Activated T-cell treated with anti-CD3 and anti-CD28 coated beads, Interleukin-2, amount 50 U/mL, for 48 hours (primary cell): ENCODE measurements at places on chromosomes 2 and 18.

DNA sequence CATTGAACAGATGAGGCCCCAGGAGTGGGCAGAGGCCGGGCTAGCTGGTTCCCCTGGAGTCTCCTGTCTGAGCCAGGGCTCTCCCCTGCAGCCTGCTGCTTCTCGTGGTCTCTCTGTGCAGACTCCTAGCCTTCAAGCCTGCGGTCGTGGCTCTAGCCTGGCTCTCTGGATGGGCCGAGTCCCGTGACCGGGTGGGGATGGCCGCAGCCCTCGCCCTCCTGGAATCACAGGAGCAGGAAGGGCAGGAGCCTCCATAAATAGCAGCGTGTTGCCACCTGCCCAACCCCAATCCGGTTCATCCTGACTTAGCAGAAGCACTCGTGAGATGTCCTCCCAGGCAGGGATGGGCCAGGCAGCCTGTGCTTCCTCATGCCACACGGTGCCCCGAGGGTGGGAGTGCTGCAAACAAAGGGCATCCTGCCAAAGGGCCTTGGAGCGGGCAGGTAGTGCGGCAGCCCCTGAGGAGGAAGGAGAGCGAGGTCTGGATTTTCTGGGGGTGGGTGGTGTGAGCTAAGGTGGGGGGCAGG lies 43.9 kb downstream of the FOSL2 start:
- DNase-seq, result no peak

- no peak for DNase-seq
Measured at GRCh38 chr2:21268878-21269224, 145.1 kb downstream of the TDRD15 start.

DNA sequence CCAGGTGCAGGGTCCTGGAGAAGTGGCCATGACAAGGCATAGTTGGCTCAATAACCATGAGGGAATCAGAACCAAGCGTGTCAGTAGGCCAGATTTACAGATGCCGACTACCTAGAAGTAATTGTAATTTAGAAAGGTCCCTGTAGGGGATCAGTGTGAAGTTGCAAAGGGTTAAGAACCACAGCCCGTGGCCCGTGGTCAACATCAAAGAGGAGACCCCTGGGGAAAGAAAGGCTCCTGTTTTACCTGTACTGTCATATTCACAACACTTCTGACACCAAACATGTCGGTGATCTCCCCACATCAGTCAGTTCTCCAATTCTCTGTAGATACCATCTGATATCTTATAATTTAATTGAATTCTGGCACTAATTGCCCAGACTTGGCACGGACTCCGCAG lies 31.0 kb downstream of the SP100 start:
- DNase-seq, result no peak

DNA sequence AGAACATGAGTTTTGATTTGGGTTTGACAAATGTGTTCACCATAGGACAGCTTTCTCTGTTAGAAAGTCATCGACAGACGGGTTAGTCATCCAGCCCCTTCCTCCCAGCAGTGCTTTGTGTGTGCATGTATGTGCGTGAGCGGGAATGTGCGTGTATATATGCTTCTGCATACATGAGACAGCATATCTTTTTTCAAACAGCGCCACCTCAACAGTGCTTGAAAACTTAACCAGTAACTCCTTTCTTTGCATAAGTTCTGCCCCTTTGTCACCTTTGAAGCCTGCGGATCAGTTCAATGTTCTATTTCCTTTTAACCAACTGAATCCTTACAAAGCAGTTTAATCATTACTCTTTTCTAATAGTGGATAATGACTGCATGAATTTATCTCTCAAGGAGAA lies 351.4 kb downstream of the LPIN1 start:
- DNase-seq, result no peak

GRCh38 chr2:113178891-113179290 lies 5.1 kb downstream of the PSD4 start:
- DNase-seq, result peak; percentile 71

- DNase-seq, result no peak
Measured at GRCh38 chr2:25198576-25198975, 30.2 kb upstream of the POMC start.

- DNase-seq, result no peak
Measured at GRCh38 chr2:155418753-155419152, 720.3 kb downstream of the KCNJ3 start.

- DNase-seq, result no peak
Measured at GRCh38 chr18:4270016-4270415, 185.1 kb downstream of the DLGAP1 start.

DNA sequence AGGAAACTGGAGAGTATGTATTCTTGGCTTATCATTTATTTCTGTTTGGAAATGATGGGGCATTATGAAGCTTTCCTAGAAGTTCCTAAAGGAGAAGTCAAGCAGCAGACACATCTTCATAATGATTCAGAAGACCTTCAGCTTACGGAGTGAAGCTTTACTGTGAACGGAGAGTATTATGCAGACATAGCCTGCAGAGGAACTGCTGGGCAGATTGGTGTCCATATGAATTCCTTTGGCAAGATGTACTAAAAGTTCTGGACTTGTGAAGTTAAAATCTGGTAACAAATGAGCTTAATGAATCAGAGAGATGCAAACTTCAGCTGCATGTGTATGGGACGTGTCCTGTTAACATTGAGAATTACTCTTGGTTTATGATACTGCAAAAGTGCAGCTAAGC lies 60.1 kb downstream of the NABP1 start:
- no peak for DNase-seq

GRCh38 chr2:162258686-162259085 lies 15.4 kb upstream of the FAP start:
- DNase-seq, result no peak

DNA sequence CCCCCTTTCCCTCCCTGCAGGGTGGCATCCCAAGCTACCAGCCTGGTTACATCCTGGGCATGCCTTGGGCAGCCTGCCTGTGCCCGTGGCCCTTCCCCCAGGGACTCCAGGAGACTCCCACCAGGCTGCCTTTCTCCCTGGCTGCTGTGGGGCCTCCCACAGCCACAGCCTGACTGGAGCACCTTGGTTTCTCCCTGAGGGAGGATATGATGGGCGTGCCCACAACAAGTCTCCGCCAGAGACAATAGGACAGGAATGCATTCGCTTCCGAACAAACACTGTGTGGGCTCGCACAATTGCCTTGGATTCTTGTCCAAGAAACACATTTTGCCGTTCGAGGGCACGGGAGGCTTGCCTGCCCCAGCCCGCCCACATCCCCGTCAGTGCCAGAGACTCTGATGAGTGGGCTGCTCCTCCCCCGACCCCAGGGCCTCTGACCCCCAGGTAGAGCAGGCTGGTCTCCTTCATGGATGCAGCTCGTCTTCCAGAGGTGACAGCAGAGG lies 102.1 kb downstream of the SMAD7 start:
- no peak for DNase-seq

GRCh38 chr18:69961718-69962117 lies 14.0 kb upstream of the CD226 start:
- DNase-seq, result no peak

DNA sequence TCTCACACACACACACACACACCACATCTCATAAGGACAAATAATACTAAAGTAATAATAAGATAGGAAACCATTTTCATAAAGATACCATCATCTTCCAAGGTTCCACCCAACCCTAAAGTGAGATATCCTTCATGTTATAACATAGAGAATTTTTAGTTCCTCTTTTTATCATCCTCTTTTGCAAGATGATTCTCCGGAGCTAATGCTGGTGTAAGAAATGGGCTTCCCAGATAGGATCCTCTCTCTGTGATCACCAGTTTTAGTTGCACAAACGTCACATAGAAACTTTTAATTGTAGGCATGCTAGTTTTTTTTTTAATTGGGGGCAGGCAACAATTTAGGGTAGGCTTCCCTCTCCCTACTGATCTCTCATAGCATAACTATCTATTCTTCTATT lies 49.6 kb downstream of the ARHGAP25 start:
- no peak for DNase-seq

DNA sequence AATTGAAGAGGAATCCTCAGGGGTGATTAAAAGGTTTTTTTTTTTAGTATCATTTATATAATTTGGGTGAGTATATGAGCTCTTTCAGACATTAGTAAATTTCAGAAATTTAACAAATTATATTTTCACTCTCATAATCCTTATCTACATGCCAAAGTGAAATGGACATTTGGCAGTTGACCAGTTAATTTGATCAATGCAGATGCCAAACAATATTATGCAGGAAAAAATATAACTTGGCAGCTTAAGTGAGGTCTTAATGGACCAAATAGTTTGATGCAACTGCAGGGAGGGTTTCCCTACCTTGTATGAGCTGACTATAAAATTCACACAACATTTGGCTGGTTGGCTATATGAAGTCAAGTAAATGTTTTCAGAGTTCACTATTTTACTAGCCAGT lies 185.2 kb downstream of the CCDC102B start:
- DNase-seq, result no peak

- DNase-seq, result no peak
Measured at GRCh38 chr2:223037445-223037800, 14.6 kb upstream of the KCNE4 start.

- DNase-seq, result no peak
Measured at GRCh38 chr2:220660277-220661145, 911.6 kb downstream of the EPHA4 start.

DNA sequence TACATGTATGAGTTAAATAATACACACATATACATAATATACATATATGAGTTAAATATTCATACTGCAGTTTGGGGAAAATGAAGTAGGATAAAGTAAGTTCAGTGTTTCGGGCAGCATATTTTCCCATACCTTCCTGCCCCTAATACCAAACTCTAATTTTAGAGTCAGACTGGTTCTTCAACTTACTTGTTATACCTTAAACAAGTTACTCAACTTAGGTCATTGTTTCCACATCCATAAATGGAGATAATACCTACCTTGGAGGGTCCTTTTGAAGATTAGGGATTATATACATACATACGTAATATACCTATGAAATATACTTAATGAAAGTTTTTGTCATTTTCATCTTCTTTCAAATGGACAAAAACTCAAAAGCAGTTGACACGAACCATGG lies 8.4 kb downstream of the MEMO1 start:
- no peak for DNase-seq

DNA sequence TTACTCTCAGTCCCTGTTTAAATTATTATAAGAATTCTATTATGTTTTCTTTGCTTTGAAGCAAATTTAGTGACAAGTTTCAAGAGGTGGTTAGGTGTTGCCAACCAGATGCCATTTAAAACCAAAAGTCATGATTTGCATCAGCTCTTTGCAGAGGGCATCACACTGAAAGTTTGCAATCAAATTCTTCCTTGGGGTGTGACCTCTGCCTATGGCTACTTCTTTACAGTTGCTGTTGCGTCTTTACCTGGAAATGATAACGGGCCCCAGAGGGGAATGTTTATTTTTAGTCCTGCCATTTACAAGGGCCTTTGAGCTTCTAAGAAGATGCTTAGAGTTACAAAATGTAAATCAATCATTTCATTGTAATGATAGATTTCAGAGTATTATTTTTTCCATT lies 561.0 kb downstream of the ARHGAP15 start:
- no peak for DNase-seq

- no peak for DNase-seq
Measured at GRCh38 chr2:118062048-118062447, 26.2 kb upstream of the INSIG2 start.

GRCh38 chr2:26410764-26411243 lies 9.1 kb downstream of the DRC1 start:
- DNase-seq, result no peak
